Activated naive CD4-positive, alpha-beta T cell (primary cell): ENCODE measurements at places on chromosomes 13 and 19.

DNA sequence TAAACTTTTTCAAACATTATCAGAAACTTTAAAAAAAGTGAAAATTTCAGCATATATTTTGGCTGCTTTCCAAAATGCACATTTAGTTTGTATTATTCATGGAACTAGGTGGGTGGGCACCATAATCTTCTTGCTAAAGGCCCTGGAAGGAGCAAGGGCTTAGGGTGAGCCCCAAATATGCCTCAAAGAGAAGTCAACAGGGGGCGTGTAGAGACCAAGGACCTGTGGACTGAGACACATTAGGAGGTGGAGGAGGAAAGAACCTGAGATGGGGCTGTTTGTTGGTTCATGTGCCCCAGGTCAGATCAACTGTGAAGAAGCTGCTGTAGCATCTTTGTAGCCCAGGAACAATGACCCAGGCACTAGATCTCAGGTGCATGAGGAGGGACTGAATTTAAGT, 79.6 kb upstream of the OLFM4 start:
- DNase-seq, result no peak

DNA sequence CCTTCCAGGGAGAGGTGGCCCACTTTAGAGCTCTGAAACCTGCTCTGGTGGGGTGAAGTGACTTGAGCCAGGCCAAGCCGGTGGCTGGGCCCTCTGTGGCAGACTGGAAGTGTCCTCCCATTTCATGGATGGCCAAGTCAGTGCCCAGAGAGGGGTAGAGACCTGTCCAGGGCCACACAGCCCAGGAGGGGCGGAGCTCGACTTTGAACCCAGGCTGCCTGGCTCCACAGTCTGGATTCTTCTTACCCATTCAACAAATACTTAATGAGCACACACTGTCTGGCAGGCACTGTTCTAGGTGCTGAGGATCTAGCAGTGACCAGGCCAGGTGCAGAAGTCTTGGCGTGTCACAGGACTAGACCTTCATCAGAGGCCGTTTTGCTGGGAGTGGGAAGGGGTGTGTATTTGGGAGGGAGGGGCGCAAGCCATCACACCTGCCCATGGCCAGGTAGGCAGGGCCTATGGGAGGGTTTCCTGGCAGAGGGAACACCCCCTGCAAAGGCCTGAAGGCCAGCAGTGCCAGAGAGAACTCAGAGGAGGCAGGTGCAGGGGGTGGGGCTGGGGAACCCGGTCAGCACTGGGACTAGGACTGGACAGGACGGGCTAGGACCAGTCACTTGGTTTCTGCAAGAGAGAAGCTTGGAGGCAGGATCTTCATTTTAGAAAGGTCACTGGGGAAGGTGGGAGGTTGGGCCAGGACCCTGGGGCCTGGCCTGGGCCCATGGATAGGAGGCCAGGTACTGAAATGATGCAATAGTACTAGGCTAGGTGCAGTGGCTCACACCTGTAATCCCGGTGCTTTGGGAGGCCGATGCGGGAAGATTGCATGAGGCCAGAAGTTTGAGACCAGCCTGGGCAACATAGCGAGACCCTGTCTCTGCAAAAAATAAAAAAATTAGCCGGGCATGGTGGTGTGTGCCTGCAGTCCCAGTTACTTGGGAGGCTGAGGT, 31.8 kb downstream of the DNM2 start:
- no peak for DNase-seq

DNA sequence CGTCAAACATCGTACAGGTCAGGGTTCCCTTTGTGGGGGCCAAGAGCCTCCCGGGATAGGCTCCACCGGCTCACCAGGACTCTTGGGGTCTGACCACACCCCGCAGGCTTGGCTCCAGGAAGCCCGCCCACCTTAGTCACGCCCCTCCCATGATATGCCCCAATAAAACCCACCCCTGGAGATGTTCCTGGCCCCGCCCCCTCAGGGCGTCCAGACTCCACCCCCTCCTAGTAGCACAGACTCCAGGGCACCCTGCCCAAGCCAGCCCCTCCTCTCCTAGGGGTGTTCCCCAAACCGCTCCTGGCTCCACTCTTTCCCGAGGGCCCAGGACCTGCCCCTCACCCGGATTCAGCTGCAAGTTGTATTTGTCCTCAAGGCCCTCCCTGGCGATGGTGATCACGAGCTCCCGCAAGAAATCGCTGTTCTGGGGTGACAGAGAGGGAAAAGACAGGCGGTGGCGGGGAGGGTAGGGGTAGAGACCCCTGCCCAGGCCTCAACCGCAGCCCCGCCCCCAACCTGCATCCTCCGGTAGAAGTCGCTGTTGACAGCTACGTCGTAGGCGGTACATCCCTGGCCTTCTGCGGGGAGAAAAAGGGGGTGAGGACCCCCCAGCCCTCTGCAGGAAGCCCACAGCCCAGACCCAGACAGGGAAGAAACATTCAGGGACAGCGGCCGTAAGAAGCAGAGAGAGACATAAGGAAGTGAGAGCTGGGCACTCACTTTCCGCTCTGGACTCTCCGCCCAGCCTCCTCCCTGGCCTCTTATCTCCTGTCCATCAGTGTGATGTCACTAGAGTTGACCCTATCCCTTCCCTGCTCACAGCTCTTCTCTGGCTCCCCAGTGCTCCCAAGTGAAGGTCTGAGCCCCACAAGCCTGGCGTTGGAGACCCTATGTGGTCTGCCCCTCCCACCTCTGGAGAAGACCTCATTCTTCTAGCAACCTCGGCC, 3.9 kb downstream of the PIH1D1 start:
- no peak for DNase-seq

DNA sequence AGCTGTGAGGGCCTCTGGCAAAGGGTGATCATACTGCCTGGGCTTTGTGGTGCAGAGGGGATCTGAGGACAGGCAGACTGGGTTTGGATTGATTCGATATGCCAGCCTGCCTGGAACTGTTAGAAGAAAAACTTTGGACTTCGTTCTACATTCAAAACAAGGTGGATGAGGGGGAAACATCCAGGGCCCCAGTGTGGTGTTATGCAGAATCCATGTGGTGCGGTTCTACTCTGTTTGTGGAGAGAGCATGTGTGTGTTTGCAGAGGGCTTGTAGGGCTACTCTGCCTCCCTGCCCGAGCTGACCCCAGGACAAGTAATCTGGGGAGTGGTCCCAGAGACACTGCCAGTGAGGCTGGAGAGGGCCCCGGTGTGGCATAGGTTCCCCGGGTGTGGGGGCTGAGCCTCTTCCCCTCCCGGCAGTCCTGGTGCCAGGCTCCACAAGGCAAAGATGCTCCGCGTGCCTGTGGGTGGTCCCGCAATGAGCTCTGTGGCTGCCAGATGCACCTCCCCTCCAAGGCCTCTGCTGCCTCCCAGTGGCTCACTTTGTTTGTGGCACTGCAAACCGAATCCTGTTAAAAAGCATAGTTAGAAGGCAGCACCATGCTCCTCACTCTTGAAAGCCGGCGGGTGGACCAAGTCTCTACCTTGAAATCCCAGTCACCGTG, 22.3 kb upstream of the TFDP1 start:
- no peak for DNase-seq

GRCh38 chr19:40523322-40524047, 53.2 kb upstream of the SHKBP1 start:
- no peak for DNase-seq

GRCh38 chr19:29663861-29664752, 1.2 kb upstream of the PLEKHF1 start:
- DNase-seq, result no peak

GRCh38 chr19:8004723-8005513, 523 bp downstream of the ELAVL1 start:
- no peak for DNase-seq

- DNase-seq, result no peak
Observed at GRCh38 chr13:38045278-38046048, 175.9 kb upstream of the TRPC4 start.

- DNase-seq, result no peak
Observed at GRCh38 chr13:79782541-79783205, 301.7 kb downstream of the NDFIP2 start.

- no peak for DNase-seq
Observed at GRCh38 chr19:52691215-52691610, 43.6 kb downstream of the ZNF611 start.

DNA sequence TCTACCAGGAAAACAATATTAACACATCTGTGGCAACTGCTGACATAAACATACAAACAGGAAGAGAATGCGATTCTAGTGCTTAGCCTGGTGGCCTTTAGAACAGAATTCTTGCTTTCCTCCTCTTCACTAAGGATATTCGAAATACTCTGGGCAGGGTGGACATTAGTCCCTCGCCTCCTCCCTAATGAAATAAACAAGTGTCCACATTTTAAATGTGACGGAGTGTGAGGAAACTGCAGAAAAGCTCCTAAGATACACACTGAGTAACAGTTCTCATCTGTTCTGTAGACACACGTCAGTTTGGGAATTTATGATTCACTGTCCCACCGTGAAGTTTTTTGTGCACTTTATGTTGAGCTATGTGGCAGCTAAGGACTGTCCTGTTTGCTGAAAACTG, 639 bp downstream of the STARD13 start:
- DNase-seq, result no peak

- no peak for DNase-seq
Observed at GRCh38 chr13:84659359-84659661, 777.0 kb upstream of the SLITRK1 start.

GRCh38 chr19:33405254-33405552, 31.7 kb downstream of the CEBPG start:
- no peak for DNase-seq

DNA sequence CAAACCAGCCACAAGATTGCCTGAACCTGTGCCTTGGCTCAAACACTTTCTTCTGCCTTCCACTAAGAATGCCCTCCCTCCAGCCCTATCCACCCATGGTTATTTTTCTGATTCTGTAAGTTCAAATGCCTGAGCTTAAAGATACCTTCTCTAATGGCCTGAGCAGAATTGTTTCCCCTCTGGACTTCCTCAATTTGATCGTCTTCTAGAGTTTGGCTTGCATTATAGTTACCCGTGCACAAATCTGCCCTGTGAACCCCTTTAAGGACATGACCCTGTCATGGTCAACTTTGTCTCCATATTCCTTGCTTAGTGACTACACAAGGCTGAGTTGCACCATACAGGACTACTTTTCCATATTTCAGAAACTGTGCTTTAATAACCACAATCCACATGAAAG, 481.0 kb downstream of the FOXO1 start:
- no peak for DNase-seq

GRCh38 chr19:37217480-37217774, 587 bp upstream of the ZNF383 start:
- DNase-seq, result no peak

DNA sequence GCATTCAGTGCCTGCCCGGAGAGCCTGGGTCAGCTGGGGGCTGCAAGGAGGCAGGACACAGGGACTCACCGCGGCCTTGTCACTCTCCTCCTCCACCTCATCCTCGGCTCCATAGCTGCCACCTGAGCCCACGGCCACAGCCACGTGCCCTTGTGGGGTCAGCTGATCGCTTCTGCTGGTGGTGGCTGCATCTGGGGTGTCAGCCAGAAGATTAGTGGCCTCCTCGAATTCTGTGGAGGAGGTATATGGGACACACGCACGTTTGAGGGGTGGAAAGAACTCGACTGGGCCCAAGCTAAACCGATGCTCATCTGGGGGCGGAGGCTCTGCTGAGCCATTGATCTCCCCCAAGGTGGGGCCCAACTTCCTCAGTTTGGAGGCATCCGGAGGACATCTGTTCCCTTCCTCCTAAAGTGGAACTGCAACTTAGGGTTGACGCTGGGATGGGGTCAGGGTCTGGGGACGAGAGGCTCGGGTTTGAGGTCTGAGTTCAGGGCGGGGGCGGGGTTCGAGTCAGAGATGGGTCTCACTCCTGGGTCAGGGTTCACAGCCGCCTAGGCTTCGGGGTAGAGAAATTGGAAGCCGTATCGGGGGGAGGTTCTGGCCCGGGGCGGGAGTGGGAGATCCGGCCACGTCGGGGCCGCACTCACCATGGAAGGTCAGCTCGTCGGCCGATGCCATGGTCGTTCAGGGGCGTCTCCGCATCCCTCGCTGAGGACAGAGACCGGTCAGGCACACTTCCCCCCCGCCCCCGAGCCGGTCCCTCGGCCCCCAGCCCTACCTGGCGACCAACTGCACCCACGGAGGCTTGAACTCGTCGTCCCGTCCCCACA, 493 bp downstream of the YIPF2 start:
- no peak for DNase-seq

- no peak for DNase-seq
Observed at GRCh38 chr13:112059457-112060281, 7.3 kb upstream of the SOX1 start.

- no peak for DNase-seq
Observed at GRCh38 chr13:97019236-97019635, 25.0 kb upstream of the OXGR1 start.

- no peak for DNase-seq
Observed at GRCh38 chr19:47729468-47729798, 15.9 kb upstream of the NOP53 start.

GRCh38 chr13:36680913-36681312, 7.1 kb downstream of the SERTM1 start:
- DNase-seq, result no peak

- no peak for DNase-seq
Observed at GRCh38 chr19:53704011-53704410, 72.2 kb downstream of the DPRX start.
